Coronary artery (tissue), 2 donors: ENCODE measurements at places on chromosomes 5 and 9.
A peak's percentile ranks its signal among the peaks of the same experiment; 100 is the strongest.

DNA sequence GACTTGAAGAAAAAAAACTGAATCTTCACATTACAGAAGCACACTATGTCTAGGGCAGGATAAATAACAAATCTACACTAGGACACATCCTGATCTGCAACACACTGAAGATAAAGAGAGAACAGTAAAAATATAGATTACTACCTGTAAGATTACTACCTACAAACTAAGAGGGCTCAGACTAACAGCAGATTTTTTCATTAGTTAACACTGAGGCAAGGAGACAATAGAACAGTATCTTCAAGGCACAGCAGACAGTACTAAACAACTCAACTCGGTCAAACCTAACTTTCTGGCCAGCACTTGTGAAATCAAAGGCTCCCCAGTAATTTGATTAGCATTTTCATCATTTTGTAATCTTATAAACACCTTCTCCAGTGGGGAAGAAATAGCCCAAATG, 46.5 kb downstream of the TEX10 start:
- DNase-seq: no peak

- no peak for DNase-seq
Measured at GRCh38 chr9:81417299-81417675, 272.1 kb downstream of the TLE1 start.

- DNase-seq: no peak
Measured at GRCh38 chr5:148972396-148972795, 90.5 kb downstream of the SH3TC2 start.

DNA sequence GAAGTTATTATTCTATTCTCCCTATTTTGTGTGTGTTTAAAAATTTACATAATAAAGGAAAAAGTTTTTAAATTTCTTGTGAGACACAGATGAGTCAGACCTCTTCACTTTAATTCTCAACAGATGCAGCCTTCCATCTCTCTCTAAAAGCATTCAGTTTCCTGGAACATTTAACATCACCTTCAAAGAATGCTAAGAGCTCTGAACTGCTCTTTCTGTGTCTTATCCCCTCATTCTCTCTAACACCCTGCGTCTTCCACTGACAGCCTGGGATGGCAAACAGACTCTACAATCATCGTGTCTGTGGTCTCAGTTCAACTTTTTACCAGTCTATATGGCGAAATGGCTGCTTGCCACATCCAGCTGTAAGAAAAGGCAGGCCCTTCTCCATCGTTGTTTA, 173.0 kb downstream of the HINT1 start:
- no peak for DNase-seq

DNA sequence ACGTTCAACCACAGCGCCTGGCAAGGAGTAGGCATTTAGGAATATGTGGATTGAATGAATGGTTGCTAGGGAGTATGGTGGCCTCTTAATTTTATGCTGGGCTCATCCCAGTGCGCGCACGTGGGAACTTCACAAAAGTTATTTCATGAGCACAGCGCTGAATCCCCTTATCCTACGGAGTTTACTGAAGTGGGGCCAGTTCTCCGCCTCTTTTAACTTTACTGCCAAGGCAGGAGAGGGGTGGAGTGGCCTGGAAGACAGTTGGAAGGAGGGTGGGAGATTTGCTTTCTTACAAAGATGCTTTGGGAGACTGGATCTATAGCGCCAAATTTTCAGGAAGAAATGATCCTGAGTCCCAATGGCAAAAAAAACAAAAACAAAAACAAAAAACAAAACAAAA, 326.5 kb downstream of the SH3GL2 start:
- no peak for DNase-seq

DNA sequence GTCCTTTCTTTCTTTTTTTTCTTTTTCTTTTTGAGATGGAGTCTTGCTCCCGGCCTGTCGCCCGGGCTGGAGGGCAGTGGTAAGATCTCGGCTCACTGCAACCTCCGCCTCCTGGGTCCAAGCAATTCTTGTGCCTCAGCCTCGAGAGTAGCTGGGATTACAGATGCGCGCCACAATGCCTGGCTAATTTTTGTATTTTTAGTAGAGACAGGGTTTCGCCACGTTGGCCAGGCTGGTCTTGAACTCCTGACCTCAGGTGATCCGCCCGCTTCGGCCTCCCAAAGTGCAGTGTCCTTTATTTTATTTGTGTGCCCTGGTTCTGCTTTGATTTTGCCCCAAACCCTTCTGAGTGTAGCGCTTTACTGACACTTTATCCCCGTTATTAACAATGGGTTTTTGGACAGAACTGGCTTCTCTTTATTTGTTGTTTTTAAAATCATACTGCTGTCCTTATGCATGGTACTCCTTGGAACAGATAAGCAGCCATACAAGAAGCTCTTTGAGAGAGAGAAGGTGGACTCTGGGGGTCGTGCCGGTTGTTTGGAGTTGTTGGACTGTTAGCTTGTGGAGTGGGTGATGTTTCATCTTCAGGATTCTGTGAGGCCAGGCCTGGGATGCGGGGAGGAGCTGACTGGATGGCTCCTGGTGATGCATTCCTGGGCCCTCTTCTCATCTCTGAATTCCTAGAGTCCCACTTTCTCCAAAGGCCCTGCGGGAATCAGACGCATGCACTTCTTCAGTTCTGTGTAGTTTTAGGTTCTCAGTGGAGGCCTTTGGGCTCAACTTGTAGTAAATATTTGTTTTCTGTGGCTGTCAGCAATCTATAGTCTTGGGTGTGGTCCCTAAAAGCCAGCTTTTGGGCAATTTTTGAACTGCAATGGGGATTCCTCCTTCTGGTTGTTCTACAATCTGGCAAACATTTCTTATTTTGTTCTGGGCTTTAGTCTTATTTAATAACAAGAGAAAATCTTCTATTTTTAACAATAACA, 47.8 kb downstream of the PTTG1 start:
- DNase-seq: no peak

DNA sequence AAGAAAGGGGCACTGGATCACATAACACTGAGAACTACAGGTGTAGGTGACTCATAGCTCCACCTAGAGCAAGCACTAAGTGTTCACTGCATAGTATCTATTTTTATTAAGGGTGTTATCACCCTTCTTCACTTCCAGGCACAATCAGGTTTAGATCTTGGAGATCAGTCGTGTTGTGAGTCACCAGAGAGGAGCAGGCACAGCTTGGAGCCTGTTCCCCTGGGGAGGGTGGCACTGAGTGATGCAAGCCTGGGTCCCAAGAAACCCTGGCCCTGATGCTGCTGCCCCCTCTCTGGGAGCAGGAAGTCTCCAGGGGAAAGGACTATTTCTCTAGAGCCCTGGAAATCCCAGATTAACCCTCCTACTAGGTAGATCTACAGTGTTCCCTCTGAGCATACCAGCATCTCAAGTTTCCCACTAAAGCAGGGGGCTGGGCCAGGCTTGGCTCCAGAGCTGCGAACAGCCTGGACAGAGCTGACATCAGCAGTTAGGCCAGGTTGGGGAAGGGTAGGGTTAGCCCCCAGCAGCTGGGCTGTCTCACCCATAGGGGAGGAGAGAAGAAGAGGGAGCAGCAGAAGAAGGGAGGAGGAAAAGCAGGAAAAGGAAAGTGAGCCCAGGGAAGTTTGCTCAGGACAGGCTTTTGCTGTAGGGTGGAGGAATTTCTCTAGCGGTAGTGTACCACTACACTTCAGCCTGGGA, 28.1 kb upstream of the SPINK4 start:
- no peak for DNase-seq

DNA sequence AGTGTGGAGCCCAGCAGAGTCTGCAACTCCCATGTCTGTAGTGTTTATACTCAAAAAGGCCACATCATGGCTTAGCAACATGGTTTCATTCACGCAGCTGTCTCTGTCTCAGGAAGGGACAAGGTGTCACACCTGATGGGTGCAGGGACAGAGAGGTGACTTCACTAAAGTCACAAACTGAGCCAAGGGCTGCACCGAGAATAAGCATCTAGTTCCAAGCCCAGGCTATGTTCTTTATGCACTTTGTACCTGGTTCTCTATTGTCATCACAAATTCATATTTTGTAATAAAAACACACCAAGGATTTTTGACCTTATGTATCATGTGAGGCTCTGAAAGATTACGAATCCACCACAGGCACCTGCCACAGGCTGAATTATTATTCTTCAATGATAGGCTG, 64.9 kb upstream of the STK32A start:
- DNase-seq: no peak

DNA sequence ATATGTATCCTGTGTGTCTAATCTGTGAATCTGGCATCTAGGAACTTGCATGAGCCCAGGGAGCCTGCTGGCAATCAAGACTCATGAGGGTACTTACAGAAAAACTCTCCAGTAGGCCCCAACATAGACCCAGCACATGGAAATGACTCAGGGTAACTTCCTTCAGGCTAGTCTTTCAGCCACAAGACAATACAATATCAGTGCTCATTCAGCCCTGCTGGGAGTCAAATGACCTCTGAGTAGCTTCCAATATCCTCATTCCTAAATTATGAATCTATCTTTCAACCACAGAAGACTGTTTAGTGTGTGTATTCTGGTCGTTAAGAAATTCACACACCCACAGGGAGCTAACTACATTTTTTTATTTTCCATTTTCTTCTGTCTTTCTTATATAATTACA, 1273.0 kb downstream of the EFNA5 start:
- no peak for DNase-seq

- no peak for DNase-seq
Measured at GRCh38 chr5:62494772-62495171, 82.2 kb downstream of the IPO11 start.

- peak; percentile 89 for DNase-seq
Measured at GRCh38 chr5:181188700-181189362, 16.2 kb downstream of the TRIM7 start.

GRCh38 chr5:167753725-167754490, 537.5 kb upstream of the WWC1 start:
- DNase-seq: no peak

DNA sequence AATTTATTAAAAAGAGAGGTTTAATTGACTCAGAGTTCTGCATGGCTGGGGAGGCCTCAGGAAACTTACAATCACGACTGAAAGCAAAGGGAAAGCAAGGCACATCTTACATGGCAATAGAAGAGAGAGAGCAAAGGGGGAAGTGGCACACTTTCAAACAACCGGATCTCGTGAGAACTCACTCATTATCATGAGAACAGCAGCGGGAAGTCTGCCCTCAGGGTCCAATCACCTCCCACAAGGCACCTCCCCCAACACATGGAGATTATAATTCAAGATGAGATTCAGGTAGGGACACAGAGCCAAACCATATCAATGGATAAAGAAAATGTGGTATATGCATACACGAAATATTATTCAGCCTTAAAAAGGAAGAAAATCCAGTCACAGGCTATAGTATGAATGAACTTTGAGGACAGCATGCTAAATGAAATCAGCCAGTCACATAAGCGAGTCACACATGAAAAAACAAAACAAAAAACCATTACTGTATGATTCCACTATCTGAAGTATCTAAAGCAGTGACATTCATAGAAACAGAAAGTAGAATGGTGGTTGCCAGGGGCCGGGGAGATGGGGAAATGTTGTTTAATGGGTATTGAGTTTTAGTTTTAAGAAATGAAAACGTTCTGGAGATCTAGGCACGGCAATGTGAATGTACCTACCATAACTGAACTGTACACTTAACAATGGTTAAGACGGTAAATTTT, 83.4 kb upstream of the PCA3 start:
- DNase-seq: no peak

GRCh38 chr5:36790847-36791246, 85.7 kb upstream of the NIPBL start:
- no peak for DNase-seq

DNA sequence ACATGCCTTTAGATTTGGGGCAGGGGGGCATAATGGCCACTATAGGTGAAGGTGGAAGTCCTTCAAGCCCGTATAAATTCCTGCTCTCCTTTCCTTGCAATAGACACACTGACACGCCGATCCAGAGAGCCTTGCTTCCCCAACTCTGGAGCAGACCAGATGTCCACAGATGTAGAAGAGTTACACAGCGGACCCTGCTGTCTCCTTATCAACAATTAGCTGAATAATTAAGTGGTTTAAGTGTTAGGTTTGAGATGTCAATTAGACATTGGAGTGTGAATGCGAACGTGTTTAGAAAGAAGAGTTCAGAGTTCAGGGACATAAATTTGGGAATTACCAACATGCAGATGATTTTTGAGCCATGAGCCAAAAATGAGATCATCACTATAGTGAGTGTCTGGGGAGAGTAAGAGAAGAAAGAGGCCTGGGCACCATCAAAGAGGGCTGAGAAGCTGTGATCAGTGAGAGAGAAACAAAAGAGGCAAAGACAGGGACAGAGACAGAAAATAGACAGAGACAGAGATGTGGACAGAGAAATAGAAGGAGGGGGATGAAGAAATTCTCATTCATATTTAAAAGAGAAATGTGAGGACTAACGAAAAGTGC, 734.4 kb upstream of the ADAMTS16 start:
- no peak for DNase-seq

- no peak for DNase-seq
Measured at GRCh38 chr9:114097613-114098020, 1.5 kb downstream of the KIF12 start.

GRCh38 chr5:42337143-42337542, 86.1 kb upstream of the GHR start:
- DNase-seq: no peak

- DNase-seq: no peak
Measured at GRCh38 chr9:87119328-87119881, 172.1 kb upstream of the GAS1 start.

- DNase-seq: no peak
Measured at GRCh38 chr9:100206899-100207298, 107.9 kb downstream of the INVS start.

DNA sequence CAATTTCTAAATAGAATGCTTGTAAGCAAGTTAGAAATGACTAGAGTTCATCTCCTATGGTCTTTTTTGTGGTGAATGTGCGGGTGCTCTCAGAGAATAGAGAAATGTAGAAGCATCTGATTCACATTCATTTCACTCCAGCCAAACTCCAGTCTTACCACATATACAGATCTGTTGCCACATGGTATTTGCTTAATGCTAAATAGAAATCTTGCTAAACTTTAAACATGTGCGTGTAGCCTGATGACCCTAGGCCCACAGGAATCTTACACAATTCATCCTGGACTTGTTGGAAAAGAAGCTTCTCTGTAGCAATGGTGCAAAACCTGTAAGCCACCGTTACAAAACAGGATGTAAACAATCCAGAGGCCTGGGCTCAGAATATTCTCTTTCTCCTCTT, 135.2 kb downstream of the PCSK1 start:
- no peak for DNase-seq

DNA sequence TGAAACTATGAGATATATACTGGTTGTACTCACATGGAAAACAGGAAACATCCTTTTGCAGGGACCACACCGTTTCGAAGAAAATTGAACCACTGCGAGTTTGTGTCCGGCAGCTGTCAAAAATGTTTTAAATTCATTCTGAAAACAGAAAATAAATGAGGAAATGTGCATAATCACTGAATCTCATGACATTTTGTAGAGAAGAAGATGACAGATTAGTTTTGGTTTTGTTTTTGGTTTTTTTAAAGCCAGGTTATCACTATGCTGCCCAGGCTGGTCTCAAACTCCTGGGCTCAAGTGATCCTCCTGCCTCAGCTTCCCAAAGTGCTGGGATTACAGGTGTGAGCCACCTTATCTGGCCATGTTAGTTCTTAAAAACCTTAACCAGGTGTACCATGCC, 3.5 kb downstream of the TXNDC8 start:
- no peak for DNase-seq

- no peak for DNase-seq
Measured at GRCh38 chr9:117887383-117887782, 183.2 kb downstream of the TLR4 start.
